T-helper 1 cell (primary cell): ENCODE measurements at places on chromosomes 1 and 21.

DNA sequence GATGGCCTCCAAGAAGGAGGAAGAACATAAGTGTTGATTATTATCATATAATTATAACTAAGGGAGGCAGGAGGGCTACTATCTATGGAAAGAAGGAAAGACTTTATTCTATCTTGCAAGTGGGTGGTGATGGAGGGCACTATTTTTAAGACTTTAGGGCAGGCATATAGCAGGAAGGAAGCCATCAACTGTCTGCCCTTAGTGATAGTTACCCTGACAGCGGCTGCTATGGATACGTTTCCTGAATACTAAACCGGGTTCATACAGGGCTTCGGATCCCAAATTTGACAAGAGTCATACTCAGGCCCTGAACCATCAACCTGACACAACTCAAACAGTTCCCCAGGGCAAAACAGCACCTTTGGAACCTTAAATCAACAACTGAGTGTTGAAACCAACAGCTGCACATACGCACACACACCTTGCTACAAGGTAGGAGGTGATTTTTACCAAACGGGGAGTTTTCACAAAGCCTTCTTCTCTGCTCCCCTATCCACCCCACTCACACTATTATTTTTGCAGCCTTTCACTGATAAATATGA lies 397.2 kb downstream of the OMA1 start:
- DNase-seq: no peak

DNA sequence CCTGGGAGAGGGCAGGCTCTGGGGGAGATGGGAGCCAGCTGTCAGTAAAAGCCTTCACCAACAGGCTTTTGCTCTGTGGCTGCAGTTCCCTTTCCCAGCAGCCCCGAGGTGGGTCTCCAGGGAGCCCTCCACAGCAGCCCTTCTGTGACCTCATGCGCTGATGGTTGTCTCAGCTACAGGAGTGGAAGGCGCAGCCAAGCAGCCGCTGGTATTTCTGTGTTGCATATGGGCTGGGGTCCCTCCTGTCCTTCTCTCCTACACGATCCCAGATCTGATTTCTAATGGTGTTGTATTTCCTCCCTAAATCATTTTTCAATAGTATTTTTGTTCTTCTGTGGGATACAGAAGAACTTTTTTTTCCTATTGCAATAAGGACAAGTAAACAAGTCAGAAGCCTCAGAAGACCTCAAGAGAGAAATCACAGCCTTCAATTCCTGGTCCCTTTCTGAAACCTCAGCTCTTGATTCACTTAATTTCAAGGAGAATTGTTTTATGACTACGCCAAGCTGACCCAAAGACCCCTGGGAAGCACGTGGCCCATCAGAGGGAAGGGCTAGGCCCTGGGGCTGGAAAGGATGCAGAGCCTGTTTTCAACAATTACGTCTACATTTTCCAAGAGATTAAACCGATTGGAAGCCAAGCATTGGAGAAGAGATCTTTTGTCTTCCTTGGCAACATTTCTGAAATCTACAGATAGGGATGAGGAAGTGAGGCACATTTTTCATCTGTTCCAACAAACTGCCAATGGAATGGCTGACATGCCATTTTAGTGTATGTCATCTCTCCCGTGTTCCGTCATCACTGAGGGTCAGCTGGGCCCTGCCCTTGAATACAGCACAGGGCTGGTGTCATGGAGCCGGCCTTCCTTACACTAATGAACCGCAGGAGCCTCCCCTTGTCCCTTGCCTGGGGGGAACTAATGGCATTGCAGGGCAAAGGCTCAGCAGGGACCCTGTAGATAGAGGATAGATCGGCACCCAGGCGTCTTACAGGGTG lies 42.0 kb upstream of the SCCPDH start:
- no peak for DNase-seq

- no peak for DNase-seq
These were observed 24.3 kb downstream of the COL6A2 start for GRCh38 chr21:46122237-46122671.

GRCh38 chr1:6695868-6696267 lies 5.7 kb downstream of the DNAJC11 start:
- no peak for DNase-seq

- DNase-seq: no peak
These were observed 30.3 kb downstream of the UBASH3A start for GRCh38 chr21:42433946-42434551.
